Natural killer cell treated with Interleukin-12 subunit alpha and Interleukin-12 subunit beta and Interleukin-15 and Interleukin-18, amount 100 ng/mL, for 72 hours (primary cell): ENCODE measurements at places on chromosomes 7 and 10. TPM values are rescaled to one million over a fixed set of nuclear protein-coding genes. Genes with fewer than 3 reads are reported as not detected.

CNTNAP2 gene
- not detected for total RNA-seq

PLXNA4 gene
- total RNA-seq, result 0.14 TPM

CNNM1 gene
- total RNA-seq, result not detected

CRYGN gene
- not detected for total RNA-seq

CCDC71L gene
- total RNA-seq, result 42.7 TPM

FGFR2 gene
- not detected for total RNA-seq

ZNF853 gene
- 0.56 TPM for total RNA-seq

GNB2 gene
- 345 TPM for total RNA-seq

PCGF5 gene
- 33.8 TPM for total RNA-seq

SPAM1 gene
- total RNA-seq, result not detected

- no peak for DNase-seq
Measured at GRCh38 chr10:124239134-124239533, 145.7 kb upstream of the CHST15 start.

GRCh38 chr10:74875966-74876365, 49.6 kb downstream of the KAT6B start:
- DNase-seq, result no peak

- DNase-seq, result peak; percentile 51
Measured at GRCh38 chr7:158283016-158283974, 304.3 kb downstream of the PTPRN2 start.

GRCh38 chr10:71603754-71604153, 115.8 kb downstream of the C10orf105 start:
- no peak for DNase-seq

GRCh38 chr10:101223274-101224059, 5.8 kb downstream of the LBX1 start:
- no peak for DNase-seq

DNA sequence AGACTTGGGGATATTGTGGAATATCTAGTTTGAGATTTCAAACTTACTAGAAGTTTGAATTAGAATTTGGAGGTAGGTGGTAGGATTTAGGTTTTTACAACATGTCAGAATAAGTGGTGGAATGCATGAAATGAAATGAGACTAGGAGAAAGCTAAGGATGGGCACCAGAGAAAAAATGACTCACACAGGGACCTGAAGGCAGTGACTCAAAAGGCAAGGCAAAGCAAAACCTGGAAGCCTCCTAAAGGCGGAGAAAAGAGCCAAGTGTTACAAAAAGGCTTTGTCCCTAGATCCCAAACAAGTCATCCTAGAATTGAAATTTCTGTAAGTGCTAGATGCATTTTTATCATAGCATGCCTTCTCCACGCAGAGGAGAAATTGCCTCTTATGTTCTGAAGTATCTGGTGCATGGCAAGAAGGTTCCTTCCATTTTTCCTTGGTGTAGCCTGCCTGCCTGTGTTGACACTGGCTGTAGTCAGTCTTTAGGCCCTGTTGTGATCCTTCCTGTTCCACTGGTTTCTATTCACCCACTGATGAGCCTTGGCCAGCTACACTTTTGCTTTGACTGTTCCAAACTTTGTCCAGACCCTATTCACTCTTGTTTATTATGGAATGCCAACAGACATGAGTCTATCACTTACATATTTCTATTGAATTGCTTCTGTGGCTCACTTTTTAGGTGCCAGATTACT, 109.3 kb downstream of the ETV1 start:
- no peak for DNase-seq

- no peak for DNase-seq
Measured at GRCh38 chr10:2047679-2048078, 310.4 kb upstream of the ADARB2 start.

GRCh38 chr7:136857573-136857972, 10.9 kb upstream of the CHRM2 start:
- DNase-seq, result no peak

- DNase-seq, result no peak
Measured at GRCh38 chr7:84549409-84549808, 354.8 kb upstream of the SEMA3A start.

DNA sequence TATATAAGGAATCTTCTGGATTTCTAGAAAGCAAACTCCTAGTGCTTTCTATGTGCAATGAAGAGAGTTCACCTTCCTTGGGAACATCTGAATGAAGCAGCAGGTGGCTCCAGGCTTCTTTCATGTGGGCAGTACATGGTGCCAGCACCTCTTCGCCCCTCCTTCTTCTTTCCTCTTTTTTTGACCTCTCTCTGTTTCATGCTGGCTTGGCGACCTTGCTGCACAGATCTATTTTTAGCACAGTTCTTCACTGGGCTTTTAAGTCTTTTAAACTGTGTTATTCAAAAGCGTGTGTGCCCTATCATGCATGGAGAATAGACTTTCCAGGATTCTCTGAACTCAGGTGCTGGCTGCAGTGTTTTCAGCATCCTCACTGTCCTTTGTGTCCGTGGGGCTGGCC, 400.3 kb upstream of the PRKCQ start:
- no peak for DNase-seq

DNA sequence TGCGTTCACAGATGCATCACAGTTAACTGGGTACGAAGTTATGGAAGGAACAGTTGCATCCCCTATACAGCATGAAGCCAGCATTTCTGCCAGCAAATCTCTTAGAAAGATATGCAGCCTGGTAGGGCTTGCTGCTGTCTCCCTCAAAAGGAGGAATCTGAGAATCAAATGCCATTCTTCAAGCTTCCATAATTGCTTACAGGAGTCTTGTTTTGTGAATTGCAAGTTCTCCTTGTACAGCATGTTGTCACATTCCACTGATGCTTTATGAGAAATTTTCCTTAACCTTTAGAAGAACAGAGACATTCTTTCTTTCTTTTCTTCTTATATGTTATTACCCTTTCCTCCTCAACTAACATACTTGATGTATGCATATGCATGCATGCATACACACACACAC, 134.6 kb downstream of the CHRM2 start:
- no peak for DNase-seq

- no peak for DNase-seq
Measured at GRCh38 chr10:35577926-35578617, 27.1 kb upstream of the GJD4 start.

GRCh38 chr7:39845006-39845405, 105.0 kb upstream of the CDK13 start:
- no peak for DNase-seq

DNA sequence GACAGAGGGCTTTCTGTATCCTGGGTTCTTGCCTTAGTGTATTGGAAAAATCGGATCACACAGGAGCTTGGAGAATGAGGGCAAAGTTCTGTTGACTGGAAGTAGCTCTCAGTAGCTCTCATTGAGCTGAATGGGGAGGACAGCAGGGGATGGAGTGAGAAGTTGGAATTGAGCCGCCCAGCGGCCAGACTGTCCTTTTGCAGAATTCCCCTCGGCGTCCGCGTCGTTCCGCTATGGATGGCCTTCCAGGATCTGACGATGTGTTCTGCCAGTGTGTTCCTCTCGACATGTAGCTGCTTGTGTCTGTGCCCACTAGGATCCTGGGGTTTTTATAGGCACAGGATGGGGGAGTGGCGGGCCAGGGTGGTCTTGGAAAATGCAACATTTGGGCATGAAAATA, 351.8 kb upstream of the SEMA3A start:
- DNase-seq, result no peak

DNA sequence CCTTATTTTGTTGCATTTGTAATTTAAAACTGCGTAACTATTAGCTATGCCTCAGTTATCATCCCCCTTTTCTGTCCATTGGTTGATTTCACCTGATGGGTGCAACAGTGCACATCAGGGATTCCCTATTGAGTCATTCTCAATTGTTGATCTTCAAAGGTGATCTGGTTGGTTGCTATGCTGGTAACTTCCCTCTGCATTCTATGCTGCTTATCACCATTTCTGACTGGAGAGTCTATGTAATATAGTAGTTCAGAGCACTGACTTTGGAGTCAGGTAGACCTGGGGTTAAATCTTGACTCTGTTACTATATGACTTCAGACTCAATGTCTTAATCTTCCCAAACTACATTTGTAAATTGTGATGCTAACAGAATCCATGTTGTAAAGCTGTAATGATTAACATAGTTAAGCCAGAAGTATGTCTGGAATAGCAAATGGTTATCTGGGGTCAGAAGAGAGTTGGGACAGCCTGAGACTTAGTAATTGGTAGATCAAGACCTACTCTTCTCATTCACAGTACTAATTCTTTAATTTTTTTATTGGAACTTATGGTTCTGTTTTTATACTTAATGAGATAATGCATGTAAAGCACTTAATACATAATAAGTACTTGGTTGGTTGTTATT, 38.1 kb downstream of the EXOC6 start:
- no peak for DNase-seq

DNA sequence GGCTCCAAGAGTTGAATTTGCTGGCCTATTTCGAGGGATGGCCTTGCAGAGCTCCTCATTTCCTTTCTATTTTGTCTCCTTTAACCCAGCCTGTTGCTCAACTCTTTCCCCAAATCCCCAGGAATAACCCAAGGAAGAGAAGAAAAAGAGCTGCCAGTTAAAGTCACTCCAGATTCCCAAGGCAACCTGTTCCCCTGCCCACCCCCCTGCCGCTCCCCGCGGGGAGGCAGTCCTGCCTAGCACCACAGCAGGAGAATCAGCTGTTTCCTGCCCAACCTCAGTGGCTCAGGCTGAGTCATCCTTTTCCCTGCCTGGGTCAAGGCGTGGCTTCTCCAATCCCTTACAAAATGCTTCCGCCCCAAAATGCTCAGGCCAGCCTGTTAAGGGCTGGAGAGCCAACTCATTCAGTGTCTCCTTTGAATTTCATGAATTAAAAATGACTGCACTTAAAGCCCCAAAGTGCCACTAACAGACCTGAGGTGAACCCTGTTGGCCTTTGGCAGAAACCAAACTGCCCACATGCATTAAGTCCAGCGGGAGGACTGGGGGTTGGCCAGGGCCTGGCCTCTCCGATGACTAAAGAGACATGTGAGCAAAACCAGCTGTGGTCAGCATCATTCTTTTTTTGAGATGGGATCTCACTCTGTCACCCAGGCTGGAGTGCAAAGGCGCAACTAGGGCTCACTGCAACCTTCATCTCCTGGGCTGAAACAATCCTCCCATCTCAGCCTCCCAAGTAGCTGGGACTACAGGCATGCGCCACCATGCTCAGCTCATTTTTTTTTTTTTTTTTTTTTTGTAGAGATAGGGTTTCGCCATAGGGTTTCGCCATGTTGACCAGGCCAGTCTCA, 83.2 kb upstream of the KIF5B start:
- DNase-seq, result no peak

DNA sequence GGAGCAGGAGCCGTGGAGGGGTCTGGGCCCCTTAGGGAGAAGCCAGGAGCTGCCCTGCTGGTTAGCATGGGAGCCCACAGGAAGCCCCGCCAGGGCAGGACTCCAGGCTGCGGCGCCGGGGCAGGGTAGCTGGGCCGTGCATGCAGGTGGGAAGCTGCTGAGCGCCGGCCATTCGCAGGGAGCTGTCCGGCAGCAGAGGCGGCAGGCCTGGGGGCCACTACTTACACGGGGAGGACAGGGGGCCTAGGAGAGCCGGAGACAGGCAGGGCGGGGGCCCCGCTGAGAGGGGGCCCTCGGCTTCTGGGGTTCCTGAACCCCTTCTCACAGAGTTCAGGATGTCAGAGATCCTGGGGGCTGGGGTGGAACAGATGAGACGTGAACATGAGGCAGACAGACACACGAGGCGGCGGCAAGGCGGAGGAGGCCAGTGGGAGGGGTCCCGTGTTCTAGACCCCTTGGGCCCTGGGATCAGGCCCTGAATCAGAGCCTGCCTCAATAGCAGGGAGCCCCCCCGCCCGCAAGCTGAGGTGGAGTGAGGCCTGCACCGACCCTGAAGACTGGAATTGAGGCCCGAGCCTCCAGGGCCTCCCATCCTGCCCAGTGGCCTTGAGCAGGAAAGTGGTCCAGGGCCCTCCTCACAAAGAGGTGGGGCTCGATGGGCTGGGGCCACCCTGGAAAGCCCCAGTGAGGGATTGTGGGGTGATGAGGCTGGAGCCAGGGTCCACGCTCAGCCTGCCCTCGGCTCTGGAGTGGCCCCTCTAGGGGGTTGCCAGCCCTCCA, 28.0 kb downstream of the YKT6 start:
- DNase-seq, result no peak

DNA sequence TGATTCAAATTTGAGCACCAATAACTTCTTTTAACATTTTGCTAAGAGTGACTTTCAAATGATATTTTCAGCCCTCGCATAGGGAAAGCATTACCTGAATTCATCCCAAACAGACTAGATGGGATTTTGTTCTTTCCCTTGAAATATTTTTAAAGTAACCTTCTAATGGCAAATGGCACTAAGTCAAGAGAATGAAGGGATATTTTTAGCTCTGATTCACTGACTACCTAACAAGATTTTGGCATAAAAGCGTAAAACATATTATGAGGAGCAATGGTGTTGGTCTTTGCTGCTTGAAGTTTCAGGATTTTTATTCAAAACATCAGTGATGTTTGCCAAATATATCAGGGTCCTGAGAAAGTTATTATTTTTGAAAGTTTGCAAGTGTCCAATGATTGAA, 290.3 kb downstream of the CDK14 start:
- no peak for DNase-seq

GRCh38 chr7:155371884-155372781, 74.5 kb downstream of the INSIG1 start:
- no peak for DNase-seq

DNA sequence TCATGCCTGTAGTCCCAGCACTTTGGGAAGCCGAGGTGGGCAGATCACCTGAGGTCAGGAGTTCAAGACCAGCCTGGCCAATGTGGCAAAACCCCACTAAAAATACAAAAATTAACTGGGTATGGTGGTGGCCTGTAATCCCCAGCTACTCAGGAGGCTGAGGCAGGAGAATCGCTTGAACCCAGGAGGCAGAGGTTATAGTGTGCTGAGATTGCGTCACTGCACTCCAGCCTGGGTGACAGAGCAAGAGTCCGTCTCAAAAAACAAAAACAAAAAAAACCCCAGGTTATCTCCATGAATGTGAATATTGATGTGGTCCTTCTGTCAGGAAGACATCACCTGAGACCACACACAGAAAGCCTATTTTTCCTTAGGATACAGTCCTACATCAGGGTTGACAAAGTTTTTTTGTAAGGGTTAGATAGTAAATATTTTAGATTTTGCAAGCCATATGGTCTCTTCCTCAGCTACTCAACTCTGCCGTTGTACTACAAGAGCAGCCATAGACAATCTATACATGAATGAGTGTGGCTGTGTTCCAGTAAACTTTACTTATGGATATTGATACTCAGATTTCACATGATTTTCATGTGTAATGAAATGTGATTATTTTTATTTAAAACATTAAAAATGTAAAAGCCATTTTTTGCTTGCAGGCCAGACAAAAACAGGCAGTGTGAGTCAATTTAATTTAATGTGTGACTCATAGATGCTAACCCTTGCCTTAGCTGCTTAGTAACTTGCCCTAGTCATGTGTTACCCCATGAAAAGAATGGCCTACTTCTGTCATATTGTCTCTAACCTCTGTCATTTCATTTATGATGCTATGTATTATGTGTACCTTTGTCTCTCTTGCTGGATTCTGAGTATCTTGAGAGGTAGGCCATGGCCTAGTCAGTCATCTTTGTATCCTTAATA, 78.1 kb downstream of the TPST1 start:
- DNase-seq, result no peak

- no peak for DNase-seq
Measured at GRCh38 chr10:129560361-129560760, 93.3 kb downstream of the MGMT start.

GRCh38 chr10:114548662-114549061, 109.4 kb downstream of the ABLIM1 start:
- no peak for DNase-seq

- no peak for DNase-seq
Measured at GRCh38 chr10:13268841-13269240, 31.0 kb downstream of the PHYH start.

- DNase-seq, result no peak
Measured at GRCh38 chr7:77866370-77866769, 67.8 kb downstream of the PHTF2 start.

GRCh38 chr7:90552521-90552920, 43.6 kb upstream of the CDK14 start:
- DNase-seq, result no peak

- DNase-seq, result no peak
Measured at GRCh38 chr7:91137788-91138368, 126.4 kb upstream of the FZD1 start.
